Hematopoietic multipotent progenitor cell treated with erythropoietin and hydrocortisone succinate and interleukin-3 and kit ligand, for 15 days (in vitro differentiated cells): ENCODE measurements at places on chromosomes 12 and 14.

DNA sequence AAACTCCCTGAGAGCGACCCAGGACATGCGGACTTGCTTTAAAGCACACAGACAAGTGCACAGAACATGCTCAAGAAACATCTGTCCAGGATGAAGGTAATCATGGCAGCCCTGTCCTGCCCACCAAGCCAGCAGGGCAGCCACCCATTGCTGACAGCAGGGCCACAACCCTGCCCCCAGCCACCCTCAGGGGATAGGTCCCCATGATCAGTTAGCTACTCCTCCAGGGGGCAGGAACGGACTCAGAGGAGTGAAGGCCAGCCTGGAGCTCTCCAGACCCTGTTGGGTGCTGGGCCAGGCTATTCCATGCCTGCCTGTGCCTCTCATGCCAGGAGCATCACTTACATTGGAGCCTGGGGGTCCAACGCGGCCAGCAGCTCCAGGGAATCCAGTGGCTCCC lies 15.8 kb downstream of the TMEM106C start:
- no peak for DNase-seq

DNA sequence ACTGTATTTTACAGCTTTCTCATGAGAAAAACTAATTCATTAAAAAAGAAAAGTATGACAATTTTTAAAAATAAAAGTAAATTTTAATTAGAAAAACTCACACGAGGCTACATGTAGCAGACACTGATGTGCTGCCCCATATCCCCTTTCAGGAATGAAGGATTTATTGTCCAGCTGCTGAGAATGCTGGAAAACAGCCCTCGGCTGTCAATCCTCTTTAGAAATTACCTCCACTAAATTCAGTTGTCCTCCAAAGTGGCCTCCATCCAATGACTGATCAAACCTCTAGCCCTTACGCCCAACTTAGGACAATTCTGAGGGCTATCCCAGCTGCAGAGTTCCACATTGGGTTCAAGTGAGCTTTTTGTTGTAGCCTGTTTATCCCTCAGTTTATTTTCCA lies 29.8 kb upstream of the AP4S1 start:
- DNase-seq: no peak

GRCh38 chr14:53570411-53571387 lies 385.9 kb downstream of the BMP4 start:
- no peak for DNase-seq

DNA sequence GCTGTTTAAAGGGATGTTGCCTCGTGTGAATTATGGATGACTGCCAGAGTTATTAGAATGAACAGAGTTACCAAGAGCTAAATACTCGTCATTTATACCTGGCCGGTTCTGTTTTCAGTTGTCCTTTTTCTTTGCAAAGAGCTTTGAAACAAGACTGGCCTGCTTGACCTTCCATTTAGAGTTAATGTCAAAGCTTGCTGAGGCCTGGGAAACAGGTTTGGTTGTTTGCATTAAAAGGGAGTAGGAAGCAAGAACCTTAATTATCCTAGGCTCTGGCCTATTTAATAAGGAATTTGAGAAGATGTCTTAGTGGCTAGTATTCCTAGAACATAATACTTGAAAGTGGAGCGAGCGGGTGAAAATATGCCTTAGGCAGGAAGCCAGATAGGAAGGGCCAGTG lies 233.3 kb downstream of the CACNA1C start:
- no peak for DNase-seq

DNA sequence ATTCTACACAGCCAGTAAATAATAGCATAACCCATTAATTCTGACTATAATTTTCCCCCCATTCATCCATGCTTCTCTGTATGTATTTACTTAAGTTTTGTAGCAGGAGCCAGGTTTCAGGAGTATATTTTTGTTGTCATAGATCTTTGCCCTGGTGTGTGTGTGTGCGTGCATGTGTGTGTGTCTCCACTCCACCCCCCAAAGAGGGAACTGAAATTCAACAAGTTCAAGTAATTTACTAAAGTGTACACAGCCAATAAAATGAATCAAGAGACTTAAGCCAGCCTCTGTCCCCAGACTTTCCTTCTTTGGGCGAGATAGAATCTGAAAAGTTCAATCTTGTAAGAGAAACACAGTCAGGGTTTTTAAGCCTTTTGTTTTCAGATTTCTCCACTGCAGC lies 792.0 kb downstream of the MED13L start:
- no peak for DNase-seq

DNA sequence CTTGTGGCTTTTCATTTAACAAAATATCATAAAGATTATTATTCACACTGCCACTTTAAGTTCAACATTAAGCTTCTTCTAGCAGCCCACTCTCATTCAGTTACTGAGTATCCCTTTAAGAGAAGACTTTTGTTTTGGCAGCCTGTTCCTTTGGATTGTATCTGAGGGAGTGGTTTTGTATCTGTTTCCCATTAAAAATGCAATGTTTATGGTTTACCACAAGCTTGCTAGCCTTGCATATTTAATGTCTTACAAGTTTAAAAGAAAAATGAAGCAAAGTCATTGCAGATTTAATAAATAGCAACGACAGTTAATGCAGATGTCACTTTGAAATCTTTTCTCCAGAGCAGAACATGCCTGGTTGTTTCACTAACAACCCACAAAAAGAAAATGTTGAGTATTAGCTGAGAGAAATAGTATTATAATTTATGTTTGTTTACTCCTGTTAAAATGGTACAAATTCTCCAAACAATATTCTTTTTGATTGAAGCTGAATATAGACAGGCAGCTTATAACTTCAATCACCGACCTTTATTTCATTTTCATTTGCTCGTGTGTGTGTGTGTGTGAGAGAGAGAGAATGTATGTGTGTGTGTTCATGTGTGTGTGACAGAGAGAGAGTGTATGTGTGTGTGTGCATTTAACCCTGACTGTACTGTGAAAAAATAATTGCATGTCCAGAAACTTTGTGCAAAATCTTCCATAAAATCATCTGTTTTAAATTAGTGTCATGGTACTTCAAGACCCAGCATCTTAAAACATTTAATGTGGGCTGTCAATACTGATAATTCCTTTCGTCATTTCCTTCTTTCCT lies 1.8 kb downstream of the DCN start:
- DNase-seq: no peak

GRCh38 chr12:91250273-91250665 lies 67.7 kb upstream of the DCN start:
- DNase-seq: no peak
